ENCODE measurements at places on chromosomes 11 and 22. TPM values are rescaled to one million over a fixed set of nuclear protein-coding genes. Genes with fewer than 3 reads are reported as not detected.
A peak's percentile ranks its signal among the peaks of the same experiment; 100 is the strongest.

DNA sequence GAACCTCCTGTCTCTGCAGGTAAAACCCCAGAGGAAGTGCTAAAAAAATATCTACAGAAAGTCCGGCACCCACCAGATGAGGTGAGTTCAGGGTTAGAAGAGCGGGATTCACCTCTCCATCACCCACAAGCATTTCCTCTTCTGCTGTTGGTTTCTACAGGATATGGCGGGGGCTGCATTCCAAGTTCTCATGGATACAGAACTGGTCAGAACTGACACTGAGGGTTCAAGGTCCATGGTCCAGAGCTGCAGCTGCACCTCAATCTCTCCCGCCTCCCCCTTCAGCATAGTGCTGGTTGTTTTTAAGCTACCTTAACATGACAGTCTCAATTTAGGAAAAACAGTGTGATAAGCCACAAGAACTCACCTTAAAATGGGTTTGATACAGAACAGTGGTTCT lies 19.2 kb downstream of the DTX4 start:
- no peak overlapping the region for H3K27ac ChIP-seq

DNA sequence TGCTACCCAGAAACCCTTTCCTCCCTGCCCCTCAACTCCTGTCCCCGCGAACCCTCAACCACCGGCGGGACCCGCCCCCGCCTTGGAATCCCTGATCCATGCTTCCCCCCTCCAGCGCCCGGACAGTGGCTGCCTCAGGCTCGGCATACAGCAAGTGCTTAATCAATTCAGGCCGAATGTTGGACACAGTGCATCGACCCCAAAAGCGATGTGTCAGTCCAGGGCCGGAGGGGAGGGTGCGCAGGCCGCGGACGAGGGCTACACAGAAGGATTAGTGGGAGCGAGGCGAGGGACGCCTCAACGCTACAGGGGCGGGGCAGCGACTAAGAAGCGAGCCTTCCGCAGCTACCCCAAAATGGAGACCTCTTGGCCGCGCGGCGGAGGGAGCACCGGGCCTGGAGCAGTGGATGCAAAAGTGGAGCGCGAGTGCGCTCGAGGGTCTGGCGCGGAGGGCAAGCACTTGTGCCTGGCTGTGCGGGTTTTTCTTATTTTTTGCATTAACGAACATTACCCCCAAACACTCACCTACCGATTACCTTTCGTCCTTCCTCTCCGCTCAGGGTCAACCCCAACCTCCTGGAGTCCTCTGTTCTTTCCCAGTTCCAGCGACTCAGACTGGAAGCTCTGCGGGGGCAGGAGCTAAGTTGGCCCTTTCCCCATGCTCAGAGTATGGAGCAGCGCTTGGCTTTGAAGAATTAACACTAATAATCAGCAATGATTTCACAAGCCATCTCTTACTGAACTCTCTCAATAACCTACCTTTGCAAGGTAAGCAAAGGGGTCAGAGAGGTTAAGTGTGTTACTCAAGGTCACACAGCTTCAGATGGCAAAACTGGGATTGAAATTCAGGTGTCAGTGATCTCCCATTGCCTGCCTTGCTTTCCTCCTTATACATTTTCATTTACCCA lies 30.0 kb upstream of the WNT11 start:
- peaks cover 18% of the 10 kb centered on the region for H3K4me1 ChIP-seq
- peak overlapping the region; percentile 98 for H3K27ac ChIP-seq
- H3K27me3 ChIP-seq = peaks cover 16% of the 10 kb centered on the region
- DNase-seq = peak; percentile 78
- peak overlapping the region; percentile 99 for H3K4me3 ChIP-seq
- peaks cover 6% of the 10 kb centered on the region for H3K36me3 ChIP-seq

- H3K4me3 ChIP-seq = no peak overlapping the region
- H3K4me1 ChIP-seq = peaks cover 20% of the 10 kb centered on the region
- H3K27me3 ChIP-seq = peaks cover 12% of the 10 kb centered on the region
Measured at GRCh38 chr22:35451592-35451991, 51.7 kb downstream of the MCM5 start.

GRCh38 chr11:45440111-45440510 lies 154.0 kb upstream of the SYT13 start:
- no peak for DNase-seq
- H3K36me3 ChIP-seq = no peaks in the 10 kb centered on the region
- peaks cover 5% of the 10 kb centered on the region for H3K4me1 ChIP-seq
- peaks cover 26% of the 10 kb centered on the region for H3K27me3 ChIP-seq
- H3K4me3 ChIP-seq = no peak overlapping the region
- no peak overlapping the region for H3K27ac ChIP-seq

GRCh38 chr11:113894421-113894996 lies 10.1 kb upstream of the HTR3B start:
- no peak for DNase-seq
- no peaks in the 10 kb centered on the region for H3K36me3 ChIP-seq
- H3K27me3 ChIP-seq = peaks cover 7% of the 10 kb centered on the region
- peaks cover 13% of the 10 kb centered on the region for H3K4me1 ChIP-seq

DNA sequence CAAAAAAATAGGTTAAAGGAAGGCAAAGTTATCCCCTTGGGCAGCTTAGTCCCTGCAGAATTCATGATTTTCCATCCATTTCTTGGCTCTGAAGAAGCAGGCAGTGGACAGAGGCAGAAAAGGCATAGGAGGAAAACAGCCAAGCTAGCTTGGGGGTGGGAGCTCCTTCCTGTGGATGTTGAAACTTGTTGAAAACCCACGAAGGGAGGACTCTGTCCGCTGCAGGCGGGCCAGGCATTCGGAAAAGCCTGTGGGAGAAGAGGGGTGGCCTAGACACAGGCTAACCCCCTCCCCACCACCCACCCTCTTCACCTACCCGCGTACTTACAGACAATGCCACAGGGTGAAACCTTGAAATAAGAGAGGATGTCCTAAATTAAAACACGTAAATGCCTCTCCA lies 72.1 kb downstream of the C22orf31 start:
- no peak for DNase-seq
- peaks cover 47% of the 10 kb centered on the region for H3K4me1 ChIP-seq
- H3K4me3 ChIP-seq = no peak overlapping the region
- H3K27ac ChIP-seq = no peak overlapping the region

DNA sequence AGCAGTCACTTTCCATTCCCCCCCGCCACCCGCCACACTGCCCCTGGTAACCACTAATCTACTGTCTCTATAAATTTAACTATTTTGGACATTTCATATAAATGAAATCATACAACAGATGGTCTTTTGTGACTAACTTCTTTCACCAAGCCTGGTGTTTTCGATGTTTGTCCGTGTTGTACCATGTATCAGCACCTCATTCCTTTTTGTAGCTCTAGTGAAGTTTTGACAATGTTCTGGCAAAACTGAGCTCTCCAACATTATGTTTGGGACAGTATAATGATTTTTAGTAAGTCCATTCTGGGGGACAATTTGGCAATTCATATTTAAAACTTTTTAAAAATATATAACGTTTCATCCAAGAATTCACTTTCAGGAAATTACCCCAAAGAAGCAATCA lies 45.6 kb upstream of the ARHGAP42 start:
- DNase-seq = no peak
- H3K36me3 ChIP-seq = peaks cover 6% of the 10 kb centered on the region
- H3K27me3 ChIP-seq = no peaks in the 10 kb centered on the region
- H3K27ac ChIP-seq = no peak overlapping the region
- H3K4me1 ChIP-seq = peaks cover 16% of the 10 kb centered on the region

- no peaks in the 10 kb centered on the region for H3K36me3 ChIP-seq
- no peak for DNase-seq
- H3K4me3 ChIP-seq = no peak overlapping the region
Measured at GRCh38 chr11:112459001-112459400, 198.3 kb upstream of the PLET1 start.

DNA sequence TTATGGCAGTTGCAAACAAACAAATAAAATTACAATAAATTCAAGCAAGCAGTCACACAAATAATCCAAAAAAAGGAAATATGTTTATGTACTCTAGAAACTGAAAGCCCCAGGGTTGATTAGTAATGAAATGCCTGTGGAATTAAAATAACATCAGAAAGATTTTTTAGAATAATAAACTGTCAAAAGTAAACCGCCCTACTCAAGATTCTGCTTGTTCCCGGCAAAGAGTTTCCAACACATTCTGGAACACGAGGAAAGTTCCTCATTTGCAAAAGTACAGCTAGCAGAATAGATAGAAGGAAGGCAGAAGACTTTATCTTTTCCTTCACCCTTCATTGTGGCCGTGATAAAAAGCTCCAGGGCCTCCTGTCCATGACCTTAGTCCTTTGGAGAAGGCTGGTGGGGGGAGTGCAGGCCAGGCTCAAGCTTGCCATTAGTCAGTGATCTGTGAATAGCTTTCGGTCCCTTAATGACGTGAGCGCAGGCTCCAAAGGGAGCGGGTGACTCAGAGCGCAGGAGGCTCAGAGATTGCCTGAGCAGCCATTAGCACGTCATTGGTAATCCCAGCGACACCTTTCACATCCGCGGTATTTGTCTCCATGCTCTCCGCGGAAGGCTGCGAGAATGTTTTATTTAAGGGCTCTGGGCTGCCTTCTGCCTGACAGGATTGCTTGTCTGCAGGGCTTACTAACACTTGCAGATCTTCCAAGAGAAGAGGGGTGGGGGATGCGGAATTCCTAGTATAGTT lies 458.3 kb downstream of the METTL15 start:
- peak overlapping the region; percentile 76 for H3K27ac ChIP-seq
- no peaks in the 10 kb centered on the region for H3K36me3 ChIP-seq
- peaks cover 9% of the 10 kb centered on the region for H3K4me1 ChIP-seq

DNA sequence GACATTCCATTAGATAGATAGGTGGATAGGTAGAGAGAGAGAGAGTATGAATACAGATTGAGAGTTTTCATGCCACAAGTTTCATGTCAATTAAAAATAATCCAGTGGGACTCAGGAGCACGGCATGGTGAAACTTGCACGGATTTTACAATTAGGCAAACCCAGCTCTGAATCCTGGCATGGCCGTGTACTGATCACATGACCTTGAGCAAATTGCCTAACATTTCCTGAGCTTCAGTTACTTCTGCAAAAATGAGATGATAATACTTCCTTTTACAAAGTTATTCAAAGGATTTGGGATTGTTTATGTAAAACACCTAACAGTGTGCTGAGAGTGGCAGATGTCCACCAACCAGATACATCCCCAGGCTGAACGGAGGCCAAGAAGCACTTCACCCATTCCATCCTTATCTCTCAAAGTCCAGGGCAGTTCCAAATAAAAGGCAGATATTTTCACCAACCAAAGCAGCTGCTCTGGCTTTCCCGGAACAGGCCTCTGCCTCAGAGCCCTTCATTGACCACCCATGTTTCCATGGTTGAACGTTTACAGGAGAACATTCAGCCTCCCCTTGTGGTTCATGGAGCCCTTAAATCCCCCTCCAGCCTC lies 17.9 kb downstream of the APLNR start:
- no peak overlapping the region for H3K27ac ChIP-seq
- no peak for DNase-seq
- peaks cover 3% of the 10 kb centered on the region for H3K4me1 ChIP-seq
- no peak overlapping the region for H3K4me3 ChIP-seq
- no peaks in the 10 kb centered on the region for H3K36me3 ChIP-seq

DNA sequence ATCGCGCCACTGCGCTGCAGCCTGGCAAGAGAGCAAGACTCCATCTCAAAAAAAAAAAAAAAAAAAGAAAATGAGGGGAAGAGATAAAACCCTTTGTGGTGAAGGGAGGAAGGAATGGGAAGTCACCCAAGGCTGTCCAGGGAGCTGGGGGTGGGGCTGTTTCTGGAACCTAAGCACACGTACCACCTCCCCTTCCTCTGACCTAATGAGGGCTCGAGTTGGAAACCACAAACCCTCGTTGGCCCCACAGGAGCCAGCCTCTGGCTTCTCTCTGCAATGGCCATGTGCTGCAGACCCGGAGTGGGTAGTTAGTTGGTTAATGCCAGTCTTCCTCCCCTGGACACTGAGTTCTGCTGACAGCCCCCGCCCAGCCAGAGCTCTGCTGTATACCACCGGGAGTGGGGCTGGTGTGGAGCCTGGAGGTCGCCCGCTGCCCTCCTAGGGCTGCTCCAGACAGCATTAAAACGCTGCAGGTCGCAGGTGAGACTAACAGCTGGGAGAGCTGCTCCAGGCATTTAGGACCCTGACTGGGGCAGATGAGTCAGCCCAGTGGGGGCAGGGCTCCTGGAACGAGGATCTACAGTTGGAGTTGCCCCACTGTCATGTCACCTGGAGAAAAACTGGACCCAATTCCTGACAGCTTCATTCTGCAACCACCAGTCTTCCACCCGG lies at the start of gene LGALS12:
Gene LGALS12, plus strand, starts transcription at position 228 of the 672 bp plus-strand sequence. Its CDS starts 375 bp downstream, at position 603.
- no peak for DNase-seq
- H3K27ac ChIP-seq = no peak within 1 kb of the TSS
- peaks cover 37% of the 10 kb centered on the region for H3K4me1 ChIP-seq
- H3K4me3 ChIP-seq = no peak within 1 kb of the TSS

DNA sequence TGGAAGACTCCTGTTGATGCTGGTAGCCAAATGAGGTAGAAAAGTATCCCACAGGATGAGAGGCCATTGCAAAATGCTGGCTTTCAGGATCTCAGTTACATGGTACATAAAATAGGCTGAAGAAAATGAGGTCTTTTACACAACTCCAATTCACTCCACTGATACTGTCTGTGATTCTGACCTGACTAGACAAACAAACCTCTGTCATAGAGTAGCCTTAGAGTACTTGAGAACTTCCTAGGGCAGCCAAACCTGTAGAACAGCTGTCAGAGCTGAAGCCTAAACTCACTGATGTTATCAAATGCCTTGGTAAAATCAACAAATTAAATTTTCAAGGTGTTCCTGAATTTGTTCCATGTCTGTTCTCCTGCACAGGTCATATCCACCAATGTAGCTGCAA lies 26.2 kb upstream of the POGLUT3 start:
- no peaks in the 10 kb centered on the region for H3K27me3 ChIP-seq
- no peak overlapping the region for H3K4me3 ChIP-seq
- peaks cover 4% of the 10 kb centered on the region for H3K4me1 ChIP-seq
- H3K27ac ChIP-seq = peak overlapping the region; percentile 61
- no peak for DNase-seq

DNA sequence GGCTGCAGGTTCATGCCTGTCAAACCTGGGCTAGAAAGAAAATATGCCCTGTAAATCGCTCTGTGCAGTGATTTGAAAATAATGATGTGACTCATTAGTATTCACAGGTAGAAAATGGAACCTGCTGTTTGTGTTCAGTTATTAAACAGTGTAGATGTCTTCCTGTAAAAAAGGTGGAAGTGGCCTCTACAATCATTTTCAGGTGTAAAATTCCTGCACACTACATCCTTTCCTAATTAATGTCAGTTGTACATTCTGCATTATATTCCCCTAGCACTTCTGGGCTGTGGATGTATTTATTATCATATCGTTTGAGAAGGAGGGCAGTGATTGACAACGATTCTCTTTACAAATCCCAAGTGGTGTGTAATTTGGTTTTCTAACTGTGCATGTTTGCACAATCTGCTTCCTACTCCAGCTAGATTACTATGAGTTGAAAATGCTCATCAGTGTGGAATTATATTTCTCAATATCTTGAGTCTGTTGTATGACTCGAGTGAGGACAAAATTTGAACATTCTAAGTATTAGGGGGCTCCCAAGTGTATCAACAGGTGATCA lies 454.0 kb upstream of the DDI1 start:
- peaks cover 2% of the 10 kb centered on the region for H3K27me3 ChIP-seq
- H3K4me3 ChIP-seq = no peak overlapping the region
- no peaks in the 10 kb centered on the region for H3K36me3 ChIP-seq
- no peak for DNase-seq

Gene IGSF9B
- 10.6 TPM for total RNA-seq

Gene TMEM86A
- 6.5 TPM for total RNA-seq

Gene MYRF
- total RNA-seq = 29.6 TPM

Gene PANX3
- not detected for total RNA-seq

Gene TCN1
- 19.3 TPM for total RNA-seq

Gene SLC6A5
- total RNA-seq = not detected

Gene TMEM191B
- total RNA-seq = 5.2 TPM

All from type B pancreatic cell (in vitro differentiated cells).